ENCODE measurements at places on chromosomes 5 and 9.

DNA sequence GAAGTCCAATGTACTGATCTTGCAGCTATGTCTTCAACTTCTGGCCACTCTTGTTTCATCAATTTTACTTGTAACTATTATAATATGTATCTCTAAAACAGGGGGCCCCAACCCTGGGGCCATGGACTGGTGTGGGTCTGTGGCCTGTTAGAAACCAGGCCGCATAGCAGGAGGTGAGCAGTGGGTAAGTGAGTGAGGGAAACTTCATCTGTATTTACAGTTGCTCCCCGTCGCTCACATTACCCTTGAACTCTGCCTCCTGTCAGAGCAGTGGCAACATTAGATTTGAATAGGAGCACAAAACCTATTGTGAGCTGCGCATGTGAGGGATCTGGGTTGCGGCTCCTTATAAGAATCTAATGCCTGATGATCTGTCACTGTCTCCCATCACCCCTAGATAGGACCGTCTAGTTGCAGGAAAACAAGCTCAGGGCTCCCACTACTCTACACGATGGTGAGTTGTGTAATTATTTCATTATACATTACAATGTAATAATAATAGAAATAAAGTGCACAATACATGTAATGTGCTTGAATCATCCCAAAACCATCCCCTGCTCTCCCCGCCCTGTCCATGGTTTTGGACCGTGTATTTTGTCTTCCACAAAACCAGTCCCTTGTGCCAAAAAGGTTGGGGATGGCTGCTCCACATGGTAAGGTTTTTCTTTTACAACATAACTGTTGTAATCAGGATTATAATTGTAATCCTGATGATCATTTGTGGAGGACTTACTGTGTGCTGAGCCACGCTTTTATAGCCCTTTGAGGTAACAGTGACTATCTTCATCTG is 26.9 kb upstream of the SH3PXD2B start:
- no peak for DNase-seq

- no peak for DNase-seq
These were observed 70.2 kb upstream of the PLEKHG4B start for GRCh38 chr5:21654-22233.

- no peak for DNase-seq
These were observed 897.8 kb upstream of the ACO1 start for GRCh38 chr9:31486630-31487029.

DNA sequence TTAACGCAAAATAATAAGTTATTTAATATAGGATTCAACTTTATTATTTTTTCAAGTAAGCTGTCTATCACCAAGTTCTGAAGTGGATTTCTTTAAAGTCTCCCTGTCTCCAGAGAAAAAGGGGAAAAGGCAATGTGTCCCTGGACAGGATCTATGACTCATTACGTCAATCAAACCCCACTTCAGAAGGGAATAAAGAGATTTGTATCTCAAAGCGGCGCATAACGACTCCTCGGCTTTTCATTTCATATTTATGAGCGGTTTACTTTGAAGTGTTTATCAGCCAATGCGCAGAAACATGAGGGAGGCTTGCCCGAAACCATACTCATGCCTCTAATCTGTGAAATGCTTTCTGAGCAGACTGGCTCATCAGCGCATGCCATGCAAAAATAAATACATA is 938.6 kb upstream of the WWC1 start:
- no peak for DNase-seq

DNA sequence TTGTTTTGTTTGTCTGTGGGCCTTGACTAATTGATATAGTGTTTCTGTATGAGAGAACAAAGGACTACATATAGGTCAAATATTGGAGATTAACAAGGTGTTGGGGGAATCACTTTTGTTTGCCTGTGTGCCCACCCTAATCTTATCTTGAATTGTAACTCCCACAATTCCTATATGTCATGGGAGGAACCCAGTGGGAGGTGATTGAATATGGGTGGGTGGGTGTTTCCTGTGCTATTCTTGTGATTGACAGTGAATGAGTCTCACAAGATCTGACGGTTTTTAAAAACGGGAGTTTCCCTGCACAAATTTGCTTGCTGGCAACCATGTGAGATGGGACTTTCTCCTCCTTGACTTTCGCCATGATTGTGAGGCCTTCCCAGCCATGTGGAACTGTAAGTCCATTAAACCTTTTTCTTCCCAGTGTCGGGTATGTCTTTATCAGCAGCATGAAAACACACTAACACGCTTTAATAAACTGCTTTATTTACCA is 64.9 kb upstream of the HSPB3 start:
- peak; percentile 49 for DNase-seq

GRCh38 chr9:134966697-134967546 is 49.2 kb upstream of the FCN1 start:
- no peak for DNase-seq

DNA sequence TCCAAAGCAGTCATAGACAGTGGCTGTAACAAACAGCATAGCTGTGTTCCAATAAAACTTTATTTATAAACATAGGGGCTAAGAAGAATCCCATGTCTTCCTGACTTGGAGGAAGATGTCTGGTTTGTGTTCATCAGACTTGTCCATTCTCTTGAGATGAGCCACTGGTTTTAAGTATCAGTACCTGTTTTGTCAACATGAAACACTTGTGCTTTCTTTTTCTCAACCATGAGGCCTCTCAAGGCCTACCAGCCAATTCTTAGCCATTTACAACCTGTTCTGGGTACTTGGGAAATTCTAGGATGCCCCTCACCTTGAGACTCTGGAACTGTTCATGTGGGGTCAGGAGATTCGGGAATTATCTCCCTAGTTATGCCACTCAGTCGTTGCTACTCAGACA is 154.3 kb upstream of the PPP1R2B start:
- peak; percentile 11 for DNase-seq

- no peak for DNase-seq
These were observed 1061.8 kb downstream of the CDH12 start for GRCh38 chr5:21791304-21791703.

DNA sequence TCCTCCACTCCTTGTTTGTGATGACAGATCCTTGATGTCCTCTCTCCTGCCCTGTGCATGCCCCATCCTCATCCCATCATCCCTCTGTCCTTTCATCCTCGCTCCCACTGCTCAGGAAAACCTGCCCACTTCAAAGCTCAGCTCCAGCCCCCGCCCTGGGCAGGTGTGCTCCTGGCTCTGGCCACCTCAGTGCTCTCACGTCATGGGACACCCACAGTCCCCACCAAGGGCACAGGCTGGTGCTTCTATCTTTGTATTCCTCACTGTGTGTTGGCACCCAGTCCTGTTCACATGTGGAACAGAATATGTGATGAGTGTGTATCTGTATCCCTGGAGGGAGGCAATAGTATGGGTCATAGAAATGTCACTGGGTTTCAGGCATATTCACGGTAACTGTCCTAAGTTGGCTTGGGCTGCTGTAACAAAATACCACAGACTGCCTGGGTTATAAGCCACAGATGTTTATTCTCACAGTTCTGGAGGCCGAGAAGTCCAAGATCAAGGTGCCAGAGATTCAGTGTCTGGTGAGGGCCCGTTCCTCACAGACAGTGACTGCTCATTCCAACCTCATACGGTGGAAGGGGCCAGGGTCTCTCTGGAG is 13.5 kb downstream of the GFPT2 start:
- DNase-seq: no peak

GRCh38 chr5:90866915-90867731 is 308.5 kb downstream of the ADGRV1 start:
- no peak for DNase-seq

All from GM12865 (cell line).